ENCODE measurements at places on chromosomes 7 and 10.

- DNase-seq: no peak
Measured at GRCh38 chr7:112182749-112183148, 23.4 kb downstream of the DOCK4 start.

GRCh38 chr10:35533565-35533964 lies 71.6 kb upstream of the GJD4 start:
- no peak for DNase-seq

- no peak for DNase-seq
Measured at GRCh38 chr10:637771-638195, 51.7 kb downstream of the DIP2C start.

DNA sequence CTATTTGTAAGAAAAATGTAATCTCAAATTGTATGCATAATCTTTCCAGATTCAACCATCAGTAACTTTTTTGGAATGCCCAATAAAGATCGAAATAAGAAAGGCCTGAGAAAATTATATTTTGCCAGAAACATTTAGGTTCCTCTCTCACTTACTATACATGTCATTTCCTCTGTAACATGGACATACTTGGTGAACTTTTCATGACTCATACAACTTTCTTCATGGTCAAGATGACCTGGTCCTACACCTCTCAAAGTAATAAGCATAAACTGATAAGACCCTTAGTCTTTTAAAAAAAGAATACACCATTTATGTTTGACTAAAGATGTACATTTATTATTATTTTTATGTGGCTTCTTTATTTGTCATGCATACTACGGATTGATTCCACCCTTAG lies 125.3 kb downstream of the REEP3 start:
- no peak for DNase-seq

DNA sequence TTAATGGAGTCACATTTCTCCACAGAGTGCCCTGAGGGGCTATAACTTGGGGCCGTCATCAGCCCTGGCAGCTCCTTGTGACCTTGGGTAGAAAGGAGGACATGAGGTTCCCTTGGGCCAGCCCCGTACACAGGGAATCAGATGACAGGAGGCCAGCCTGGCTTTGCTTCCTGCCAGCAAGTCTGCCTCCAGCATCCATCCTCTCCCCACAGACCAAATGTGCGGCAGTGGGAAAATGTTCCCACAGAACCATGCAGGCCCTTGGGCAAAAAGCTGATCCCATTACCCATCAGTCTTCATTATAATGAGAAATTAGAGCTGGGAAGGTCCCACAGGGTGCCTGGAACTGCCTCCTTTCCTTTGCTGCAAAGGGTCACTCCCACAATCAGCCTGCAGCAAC lies 908.3 kb downstream of the GRID1 start:
- no peak for DNase-seq

DNA sequence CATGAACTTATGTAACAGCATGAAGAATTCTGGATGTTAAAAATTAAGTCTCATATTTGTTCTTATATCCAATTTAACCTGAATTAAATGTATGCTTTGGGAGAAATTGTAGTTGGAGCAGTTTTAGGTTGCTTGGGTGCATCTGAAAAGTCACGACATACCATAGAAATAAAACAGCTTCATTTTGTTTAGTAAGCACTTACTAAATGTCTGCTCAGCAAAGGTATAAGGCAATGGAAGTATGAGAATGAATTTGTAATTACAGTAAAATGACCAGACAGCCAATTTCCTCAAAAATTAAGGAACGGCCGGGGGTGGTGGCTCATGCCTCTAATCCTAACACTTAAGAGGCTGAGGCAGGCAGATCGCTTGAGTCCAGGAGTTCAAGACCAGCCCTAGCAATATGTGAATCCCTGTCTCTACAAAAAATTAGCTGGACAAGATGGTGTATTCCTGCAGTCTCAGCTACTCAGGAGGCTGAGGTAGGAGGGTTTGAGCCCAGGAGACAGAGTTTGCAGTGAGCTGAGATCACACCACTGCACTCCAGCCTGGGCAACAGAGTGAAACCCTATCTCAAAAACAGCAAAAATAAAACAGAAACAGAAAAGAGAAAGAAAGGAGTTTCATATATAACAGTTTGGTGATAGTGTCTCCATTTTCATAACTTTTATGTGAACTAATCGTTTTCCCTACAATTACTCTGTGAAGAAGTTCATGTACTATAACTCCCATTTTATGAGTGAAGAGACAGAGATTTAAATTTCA lies 47.2 kb upstream of the KLF6 start:
- no peak for DNase-seq

GRCh38 chr10:89002226-89002978 lies 11.8 kb downstream of the FAS start:
- DNase-seq: no peak

DNA sequence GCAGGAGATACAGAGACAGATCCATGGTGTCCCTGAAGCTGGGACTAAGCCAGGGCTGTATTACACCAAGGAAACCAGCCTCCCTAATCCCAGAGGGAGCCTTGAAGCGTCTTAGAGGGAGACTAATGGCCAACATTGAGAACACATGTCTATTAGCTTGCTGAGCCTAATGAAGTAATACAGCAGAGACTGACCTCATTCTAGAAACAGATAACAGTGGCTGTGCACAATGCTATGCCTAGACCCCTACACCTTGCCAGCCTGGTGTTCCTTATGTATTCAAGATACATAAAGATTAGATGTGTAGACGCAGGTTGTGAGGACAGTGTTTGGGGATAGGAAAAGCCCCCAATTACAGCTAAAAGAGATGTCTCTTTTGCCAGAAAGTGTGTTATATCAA lies 19.1 kb downstream of the GRM8 start:
- no peak for DNase-seq

DNA sequence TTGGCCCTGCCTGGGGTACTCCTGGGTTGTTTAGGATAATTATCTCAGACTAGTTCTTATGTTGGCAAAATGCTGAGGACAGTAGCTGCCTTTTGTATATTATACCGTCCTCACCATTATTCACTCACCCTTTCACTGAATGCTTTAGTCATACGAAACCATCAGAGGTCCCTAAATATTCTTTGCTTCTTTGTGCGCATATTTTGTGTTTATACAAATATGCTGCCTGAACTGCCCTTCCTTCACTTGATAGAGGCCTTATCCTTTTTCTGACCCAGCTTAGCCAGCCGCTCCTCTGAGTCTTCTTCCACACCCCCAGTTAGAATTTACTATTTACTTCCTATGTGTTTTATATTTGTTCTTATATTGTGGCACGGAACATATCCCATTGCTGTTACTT lies 70.2 kb upstream of the OSBPL3 start:
- DNase-seq: no peak

- DNase-seq: no peak
Measured at GRCh38 chr7:44057181-44057848, 8.1 kb downstream of the PGAM2 start.

All from stimulated activated CD8-positive, alpha-beta memory T cell treated with anti-CD3 and anti-CD28 coated beads, Interleukin-15, amount 100 ng/mL, for 48 hours (primary cell).